ENCODE measurements at places on chromosomes 2 and 18. TPM values are rescaled to one million over a fixed set of nuclear protein-coding genes. Genes with fewer than 3 reads are reported as not detected.

The CHRNG gene
- not detected for total RNA-seq

The PLGLB1 gene
- 0.44 TPM for total RNA-seq

The CFAP53 gene
- total RNA-seq, result 0.22 TPM

The SRD5A2 gene
- total RNA-seq, result 0.02 TPM

The HAAO gene
- total RNA-seq, result not detected

Data from A549 treated with AZD2906 at 1 μM for 4 hours (cell line).